ENCODE measurements at places on chromosomes 12 and 14.

DNA sequence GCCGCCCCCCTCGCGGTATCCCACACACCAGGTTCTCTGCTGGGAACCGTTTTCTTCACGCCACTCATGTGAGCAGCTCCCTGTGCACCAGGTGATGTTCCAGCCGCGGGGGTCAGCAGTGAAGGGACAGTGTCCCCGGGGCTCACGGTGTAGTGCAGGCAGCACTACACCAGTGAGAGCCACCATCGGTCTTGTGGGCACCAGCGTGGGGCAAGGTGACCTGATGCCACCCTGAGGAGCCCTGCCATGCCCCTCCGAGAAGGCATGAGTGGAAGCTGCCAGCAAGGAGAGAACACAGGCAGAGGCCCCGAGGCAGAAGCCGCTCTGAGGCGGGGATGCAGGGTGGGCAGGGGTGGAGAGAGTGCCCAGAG lies 11.5 kb upstream of the FBRSL1 start:
- DNase-seq = no peak

GRCh38 chr14:80310938-80311750 lies 99.8 kb upstream of the DIO2 start:
- DNase-seq = no peak

DNA sequence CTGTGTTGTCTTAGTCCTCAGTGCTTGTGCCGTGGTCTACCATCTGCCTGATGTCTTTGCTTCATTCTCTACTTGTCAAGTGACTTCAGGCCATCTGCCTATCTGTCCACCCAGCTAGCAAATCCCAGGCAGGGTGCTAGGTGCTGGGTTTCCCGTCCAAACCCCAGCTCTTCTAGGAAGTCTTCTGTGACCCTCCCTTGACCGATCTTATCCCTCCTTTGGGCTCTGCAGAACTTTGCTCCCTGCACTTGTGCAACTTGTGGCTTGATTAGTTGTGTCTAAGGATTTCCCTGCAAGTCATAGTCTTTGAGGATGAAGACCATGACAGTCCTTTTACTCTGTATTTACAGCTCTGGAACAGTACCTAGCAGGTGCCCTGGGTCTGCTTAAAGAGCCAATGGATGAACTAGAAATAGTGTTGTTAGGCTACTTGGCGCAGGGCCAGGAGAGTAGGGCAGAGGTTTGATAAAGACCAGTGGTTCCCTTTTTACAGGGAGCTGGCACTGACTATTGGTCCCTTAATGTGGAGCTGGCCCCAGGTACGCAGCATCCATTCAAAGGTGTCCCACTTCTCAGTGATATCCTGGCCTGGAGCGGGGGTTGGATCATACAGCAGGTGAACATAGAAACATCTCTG lies 60.1 kb downstream of the ADCK1 start:
- DNase-seq = no peak

GRCh38 chr14:75077794-75078193 lies 8.4 kb downstream of the ZC2HC1C start:
- no peak for DNase-seq

Measured in H1 (cell line).